Right renal cortex interstitium (tissue), 3 donors: ENCODE measurements at places on chromosomes 5 and 9.

DNA sequence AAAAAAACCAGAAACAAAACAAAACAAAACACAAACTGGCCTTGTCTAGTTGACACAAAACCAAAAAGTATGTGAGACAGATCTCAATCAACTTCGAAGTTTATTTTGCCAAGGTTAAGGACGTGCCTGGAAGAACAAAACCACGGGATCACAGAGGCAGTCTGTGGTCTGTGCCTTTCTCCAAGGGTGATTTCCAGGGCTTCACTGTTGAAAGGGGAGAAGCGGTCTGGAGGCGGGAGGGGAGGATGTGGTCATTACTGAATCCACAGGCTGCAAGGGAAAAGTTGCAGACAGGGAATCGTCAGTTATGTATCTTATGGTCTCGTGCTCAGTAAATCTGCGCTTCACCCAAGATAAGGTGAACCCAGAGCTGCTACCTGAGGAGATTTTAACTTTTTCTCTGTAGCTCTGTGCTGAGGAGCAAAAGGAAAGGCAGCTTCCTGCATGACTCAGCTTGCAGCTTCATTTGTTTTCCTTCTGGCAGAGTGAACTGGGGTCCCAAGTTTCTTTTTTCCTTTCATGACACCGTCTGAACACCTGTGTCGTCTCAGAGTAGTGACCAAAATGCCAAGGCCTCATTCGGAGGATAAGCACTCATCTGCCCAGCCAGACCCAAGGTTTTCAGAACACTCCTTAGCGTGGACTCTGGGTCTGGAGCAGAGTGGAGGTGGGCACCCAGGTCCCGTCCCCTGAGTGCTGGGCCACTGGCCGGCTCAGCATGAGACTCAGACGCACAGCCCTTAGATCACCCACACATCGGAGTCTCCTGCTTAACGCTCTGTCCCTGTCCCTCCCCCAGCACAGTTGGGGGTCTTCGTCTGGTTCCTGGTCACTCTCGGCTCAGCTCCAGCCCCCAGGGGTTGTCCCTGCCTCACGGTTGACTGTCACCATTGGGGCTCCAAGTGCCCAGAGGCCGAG is 25.9 kb downstream of the ROPN1L start:
- peak; percentile 39 for DNase-seq

GRCh38 chr5:133298447-133298846 is 246.6 kb downstream of the HSPA4 start:
- no peak for DNase-seq

- no peak for DNase-seq
Measured at GRCh38 chr9:101893661-101894646, 155.5 kb upstream of the GRIN3A start.

GRCh38 chr5:32020271-32020670 is 153.8 kb downstream of the GOLPH3 start:
- DNase-seq: no peak

DNA sequence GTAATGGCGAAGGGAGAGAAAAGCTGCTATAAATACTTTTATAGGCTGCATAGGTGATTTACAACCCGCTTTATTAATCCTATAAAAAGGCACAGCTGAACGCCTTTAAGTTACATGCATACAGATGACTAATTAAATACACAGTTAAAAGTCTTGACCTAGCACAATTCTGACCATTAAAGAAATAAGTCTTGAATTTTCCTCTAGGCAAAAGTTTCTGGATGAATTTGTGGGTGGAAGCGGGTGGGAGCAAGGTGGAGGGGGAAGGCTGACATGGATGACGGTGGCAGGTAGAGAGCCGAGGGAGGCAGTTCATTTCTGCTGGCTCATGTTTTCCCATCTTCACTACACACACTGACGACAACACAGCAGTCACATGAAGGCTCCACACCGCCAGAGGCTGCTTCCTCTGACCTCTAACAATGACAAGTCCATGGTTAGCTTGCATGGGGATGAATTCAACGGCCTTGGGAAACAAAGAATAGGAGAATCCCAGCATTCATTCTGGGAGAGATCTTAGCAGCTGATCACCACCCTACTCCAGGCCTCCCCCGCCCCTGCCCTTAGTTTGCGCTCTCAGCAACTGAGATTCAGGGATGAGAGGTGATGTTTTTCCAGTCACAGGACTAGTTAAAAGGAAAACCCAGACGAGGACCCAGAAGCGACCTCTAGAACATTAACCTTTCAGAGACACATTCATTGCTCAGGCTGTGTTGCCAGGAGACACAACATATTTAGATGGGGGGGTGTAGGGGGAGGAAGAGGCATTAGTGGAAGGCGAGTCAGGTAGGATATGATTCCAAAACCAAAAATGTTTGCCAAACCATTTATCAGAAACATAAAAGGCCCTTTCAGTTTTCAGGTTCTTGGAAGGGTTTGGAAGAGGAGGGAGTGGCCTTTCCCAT is 329.3 kb downstream of the PIK3R1 start:
- peak; percentile 69 for DNase-seq

DNA sequence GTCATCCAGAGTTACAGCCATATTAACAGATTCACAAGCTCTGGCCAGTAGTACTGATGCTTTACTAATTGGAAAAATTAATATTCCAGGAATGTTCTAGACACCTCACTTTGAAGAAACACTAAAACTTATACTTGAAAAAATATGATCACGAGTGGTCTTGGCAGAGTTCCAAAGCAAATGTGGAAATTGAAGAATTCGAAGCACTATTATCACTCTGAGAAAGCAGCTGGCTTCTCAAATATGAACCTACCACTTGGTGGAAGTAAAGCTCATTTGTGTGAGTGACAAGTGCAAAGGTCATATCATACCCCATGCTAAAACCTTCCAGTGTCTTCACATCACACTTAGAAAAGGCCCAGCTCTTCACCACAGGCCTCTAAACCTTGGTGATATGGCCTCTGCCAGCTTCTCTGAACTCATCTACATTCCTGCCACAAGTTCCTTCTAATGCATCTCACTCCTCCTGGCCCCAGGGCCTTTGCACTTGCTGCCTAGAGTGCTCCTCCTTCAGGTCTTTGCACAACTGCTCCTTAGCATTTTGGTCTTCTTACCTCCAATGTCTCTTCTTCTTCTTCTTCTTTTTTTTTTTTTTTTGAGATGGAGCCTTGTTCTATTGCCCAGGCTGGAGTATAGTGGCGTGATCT is 175.7 kb upstream of the SMIM23 start:
- no peak for DNase-seq

GRCh38 chr9:136952321-136952850 is 313 bp downstream of the LCN12 start:
- DNase-seq: no peak

DNA sequence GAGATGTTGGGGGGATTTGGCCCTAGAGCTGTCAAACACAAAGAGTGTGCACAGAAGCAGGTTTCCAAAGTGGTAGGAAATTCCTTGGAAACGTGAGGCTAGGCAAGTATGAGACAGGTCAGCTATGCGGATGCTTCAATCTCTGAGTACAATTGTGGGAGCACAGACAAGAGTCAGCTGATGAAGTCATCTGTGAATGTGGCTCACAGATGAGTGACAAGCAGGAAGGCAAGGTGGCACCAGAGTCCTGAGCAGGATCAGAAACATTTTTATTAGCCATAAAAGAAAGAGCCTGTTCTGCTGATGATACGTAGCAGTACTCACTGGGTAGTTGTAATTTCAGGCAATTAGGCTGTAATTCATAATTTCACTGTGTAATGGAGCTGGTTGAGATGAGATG is 117.0 kb downstream of the DCP2 start:
- no peak for DNase-seq

GRCh38 chr5:56426693-56427092 is 193.6 kb upstream of the ANKRD55 start:
- DNase-seq: no peak

GRCh38 chr5:135626636-135627035 is 47.8 kb upstream of the CXCL14 start:
- DNase-seq: no peak

DNA sequence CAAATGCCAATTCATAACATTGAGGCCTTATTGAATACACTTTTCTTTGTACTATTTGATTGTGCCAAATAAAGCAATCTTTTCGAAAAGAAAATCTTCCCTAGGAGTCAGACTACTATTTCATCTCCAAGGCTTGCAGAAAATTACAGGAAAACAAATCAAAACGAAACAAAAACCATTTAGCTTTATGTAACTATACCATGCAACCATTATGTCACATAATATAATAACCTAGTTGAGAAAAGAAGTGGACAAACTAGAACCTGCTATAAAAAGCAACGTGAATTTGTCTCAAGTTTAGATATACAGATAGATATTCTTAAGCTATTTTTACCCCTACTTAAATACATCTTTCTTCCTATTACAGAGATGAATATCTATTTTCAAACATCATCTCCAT is 18.0 kb downstream of the HTR4 start:
- DNase-seq: no peak

- no peak for DNase-seq
Measured at GRCh38 chr5:151278845-151279244, 24.7 kb downstream of the SLC36A3 start.

DNA sequence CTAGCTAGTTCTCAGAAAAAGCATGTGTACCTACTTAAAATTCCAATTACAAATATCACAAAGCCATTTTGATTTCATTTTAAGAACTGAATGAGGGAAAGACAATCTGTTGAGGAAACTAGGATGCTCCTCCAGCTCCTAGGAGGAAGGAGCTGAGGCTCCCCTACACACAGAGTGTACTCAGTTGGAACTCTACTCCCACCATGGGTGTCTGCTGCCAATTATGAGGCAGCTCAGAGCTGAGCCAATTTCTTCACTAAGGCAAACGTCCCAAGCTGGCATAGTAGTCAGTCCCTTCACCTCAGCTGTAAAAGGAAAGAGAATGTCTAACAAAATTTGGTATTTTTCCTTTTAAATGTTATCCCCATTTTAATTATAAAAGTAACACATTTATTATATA is 300.0 kb upstream of the TRPC7 start:
- no peak for DNase-seq
